ENCODE measurements at places on chromosomes 12 and 14.

DNA sequence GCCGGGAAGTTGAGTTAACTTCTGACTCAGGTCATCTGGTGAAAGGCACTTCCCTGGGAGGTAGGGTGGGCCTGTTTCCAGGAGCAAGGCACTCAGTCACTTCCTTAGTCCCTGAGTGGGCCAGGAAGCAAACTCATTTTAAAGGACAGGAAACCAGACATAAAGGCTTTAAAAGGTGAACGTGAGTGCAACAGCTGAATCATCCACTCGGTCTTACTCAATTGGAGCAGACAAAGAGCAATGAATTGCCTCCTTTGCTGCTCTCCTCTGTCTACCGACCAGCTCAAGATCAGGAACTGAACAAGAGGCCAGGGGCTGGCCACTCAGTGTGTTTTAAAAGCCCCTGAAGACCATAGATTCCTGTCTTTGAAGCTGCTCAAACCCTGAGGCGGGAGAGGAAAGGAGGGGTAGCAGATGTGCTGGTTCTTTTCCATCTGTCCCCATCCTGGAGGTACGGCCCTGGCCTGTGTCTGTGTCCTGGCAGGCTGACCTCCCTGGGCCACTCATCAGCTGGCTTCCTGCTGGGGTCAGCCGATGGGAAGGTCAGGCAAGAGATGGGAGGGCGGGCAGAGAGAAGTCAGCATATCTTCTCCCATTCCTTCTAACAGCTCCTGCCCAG lies 148.9 kb downstream of the PPM1H start:
- peak; percentile 42 for DNase-seq

- peak; percentile 28 for DNase-seq
These were observed 503.9 kb downstream of the NELL2 start for GRCh38 chr12:44372259-44372658.

DNA sequence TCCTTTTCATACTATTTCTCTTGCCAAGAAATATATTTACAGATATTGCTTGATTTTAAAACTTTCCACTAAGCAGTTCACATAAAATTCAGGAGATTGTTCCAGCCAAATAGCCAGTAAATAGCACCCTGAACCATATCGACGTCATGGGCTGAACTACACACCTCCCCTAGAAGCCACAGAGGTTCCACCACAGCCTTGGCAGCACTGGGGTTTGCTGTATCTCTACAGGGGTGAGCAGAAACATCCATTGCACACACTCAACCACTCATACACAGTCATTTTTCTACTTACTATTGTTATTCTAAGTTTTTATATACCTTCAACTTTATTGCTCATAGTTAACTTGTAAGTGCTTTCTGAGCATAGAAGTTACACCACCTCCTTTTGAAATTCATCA lies 8.1 kb upstream of the EIF2S3B start:
- DNase-seq: no peak

DNA sequence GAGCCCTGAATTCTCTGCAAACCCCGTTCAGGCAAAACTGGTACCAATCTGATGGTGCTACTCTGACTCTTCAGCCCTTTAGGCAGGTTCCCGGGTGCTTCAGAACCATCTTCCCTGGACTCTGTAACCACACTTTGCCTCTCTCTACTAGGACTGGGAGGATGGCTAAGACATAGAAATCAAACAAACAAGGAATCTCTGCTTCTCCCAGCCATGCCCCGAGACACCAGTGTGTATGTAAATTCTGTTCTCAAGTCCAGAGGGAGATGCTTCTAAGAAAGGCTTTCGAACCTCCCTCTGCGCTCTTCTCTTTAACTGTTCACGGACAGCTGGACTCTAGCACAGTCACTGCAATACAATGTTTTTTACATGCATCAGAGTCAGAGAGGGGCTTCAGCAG lies 1.9 kb upstream of the KCNK10 start:
- no peak for DNase-seq

DNA sequence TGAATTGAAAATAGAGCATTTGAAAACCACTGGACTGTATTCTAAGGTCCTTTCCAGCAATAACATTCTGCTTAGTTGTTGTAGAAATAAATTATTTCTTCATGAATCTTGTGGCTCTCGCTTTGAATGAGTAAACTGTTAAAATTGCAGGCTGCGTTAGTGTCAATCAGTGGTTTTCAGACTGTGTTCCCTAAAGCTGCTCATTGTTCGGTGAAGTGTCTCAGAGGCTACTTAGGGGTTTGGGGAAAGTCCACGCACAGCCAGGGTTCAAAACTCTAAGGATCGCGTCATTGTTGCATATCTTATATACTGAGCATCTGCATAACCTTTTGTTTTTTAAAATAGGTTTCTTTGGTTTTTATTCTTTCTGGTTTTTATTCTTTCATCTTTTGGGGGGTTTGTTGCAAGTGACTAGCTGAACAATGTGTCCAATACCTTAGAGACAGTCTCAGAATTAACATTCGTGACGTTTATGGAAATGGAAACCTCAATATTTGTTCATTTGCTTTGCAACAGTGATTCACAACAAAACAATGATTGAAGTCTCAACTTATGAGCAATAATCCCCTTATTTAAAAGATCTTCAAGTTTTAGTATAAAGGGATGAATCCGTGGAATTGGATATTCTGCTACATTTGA lies 108.1 kb downstream of the TTLL5 start:
- DNase-seq: no peak

- no peak for DNase-seq
These were observed 55.9 kb downstream of the TSPAN11 start for GRCh38 chr12:30982413-30982812.

DNA sequence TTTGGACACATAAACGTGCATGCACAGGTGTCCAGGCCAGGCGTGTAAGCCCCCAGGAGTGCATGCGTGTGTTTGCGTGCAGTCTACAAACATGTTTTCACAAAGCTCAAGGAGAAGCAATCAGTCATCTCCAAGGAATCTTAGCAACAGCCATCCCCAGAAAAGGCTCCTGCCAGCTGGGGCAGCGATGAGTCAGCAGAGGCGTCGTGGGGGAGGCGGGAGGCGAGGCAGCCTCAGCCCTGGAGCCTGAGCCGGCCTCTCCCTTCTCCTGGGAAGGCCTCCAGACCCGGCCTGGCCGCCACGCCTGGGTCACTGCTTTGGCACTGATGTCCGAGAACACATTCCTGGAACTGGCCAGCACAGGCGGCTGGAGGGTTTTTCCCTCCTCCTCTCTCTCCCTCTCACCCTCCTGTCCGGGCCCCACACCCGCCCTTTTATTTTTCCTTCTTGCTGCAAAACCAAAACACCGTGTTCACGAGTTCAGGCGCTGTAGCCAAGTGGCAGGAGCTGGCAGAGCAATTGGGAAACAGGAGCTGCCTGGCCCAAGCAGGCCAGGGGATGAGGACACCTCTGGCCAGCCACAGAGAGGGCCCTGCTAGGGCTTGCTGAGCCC lies 92.7 kb downstream of the LRRC74A start:
- peak; percentile 98 for DNase-seq
